ENCODE measurements at places on chromosomes 6 and 20.

DNA sequence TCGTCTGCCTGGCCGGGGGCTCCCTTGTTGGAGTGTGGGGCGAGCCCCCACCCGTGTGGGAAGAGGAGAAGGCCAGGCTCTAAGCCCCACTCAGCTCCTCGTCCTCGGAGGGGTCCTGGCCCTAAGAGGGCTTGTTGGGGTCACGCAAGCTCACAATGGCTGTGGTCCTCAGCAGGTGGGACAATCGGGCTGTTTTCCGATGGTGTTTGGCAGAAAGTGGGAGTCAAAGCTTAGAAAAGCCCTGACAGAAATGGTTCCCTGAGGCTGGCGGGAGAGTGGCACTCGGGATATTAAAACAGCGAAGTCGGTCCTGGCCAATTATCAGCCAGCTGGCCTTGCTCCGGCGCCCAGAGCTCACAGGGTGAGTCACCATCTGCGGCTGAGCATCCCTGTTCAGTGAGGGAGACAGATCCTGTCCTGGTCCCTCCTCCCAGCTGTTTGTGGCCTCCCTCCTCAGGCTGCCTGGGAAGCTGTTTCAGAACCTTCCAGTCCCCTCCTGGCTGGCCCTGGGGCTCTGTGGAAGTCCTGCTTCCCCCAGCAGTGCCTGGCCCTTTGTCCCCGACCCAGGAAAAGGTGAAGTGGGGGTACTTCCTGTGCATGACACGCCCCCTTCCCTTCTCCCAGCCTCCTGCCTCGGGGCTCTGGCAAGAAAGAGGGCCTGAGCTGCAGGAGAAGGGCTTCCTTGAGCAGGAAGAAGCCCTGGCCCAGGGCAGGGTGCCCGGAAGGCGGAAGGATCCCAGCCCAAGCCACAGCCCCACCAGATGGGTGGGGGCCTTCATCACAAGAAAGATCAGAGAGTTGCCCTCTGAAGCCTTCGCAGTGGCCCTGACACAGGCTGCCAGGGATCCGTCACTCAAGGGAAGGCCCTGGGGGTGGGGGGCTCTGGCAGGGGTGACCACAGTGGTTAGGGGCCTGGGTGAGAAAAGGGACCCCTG, 53.6 kb upstream of the BHLHE23 start:
- no peak for DNase-seq

DNA sequence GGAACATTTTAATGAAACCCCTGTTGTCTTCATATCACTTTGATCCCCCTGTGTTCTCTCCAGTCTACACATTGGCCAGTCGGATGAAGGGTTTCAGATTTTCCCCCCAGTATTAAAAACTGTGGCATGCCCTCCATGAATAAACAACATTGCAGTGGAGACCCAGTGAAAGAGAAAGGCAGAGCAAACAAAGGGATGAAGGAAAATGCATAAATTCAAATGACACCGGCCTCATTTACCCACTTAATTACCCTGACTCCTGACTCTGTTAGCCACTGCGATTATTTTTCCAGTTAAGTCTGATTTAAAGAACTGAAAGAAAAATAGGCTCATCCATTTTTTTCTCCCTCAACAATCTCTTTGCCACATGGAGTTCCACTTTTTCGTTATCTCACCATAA, 569.2 kb downstream of the TFAP2B start:
- DNase-seq: no peak

GRCh38 chr6:25341203-25341552, 62.0 kb downstream of the CARMIL1 start:
- DNase-seq: no peak

GRCh38 chr20:12207875-12208274, 290.2 kb downstream of the BTBD3 start:
- DNase-seq: no peak

DNA sequence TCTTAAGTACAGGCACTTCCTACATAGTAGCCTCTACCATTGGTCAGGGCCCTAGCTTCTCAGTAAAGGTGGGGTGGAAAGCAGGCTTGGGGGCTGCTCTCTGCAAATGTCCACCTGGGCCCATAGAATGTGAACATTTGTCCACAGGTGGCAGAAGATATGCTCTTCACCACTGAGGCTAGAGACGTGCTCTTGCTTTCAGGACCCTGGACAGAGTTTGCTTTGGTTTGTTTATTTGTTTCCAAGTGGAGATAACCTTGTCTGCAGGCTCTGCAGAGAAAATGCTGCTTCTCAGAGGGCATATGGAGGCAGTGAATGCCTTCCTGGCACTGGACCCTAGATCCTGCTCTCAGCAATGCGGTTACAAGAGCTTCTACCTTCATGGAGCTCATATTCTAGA, 129.0 kb downstream of the F13A1 start:
- DNase-seq: no peak

DNA sequence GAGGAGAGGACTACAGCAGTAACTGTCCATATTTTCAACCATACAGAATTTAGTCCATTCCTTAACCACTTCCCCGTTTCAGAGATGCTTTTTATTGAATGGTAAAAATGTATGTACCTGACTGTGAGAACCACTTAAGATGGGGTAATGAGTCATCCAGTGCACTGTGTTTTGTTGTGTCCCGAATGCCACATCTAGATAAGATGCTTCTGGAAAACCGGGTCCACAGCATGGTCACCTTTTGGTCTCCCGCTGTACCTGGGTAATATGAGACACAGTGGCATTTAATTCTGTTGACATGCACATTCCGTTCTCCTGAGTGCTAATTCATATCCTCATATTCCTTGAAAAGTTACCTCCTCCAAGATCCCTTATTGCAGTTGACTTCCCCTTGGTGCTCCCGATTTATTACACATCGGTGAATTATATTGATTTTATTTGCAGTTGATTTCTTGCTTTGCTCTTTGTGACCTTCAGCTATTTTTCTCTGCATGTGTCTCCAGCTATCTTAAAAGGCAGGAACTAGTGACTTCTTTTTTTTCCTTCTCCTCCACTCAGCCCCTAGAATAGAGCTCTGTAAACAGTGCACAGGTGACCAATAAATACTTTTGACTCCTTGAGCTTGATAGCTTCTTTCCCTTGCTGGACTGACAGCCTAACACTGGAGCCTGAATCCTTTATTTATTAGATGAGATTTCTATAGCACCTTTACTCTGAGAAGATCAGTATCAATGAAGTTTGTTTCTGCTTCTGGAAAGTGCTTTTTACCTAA, 314.6 kb downstream of the ZFAND3 start:
- DNase-seq: no peak

- no peak for DNase-seq
Observed at GRCh38 chr6:30876039-30876730, 8.1 kb upstream of the DDR1 start.

GRCh38 chr20:58393299-58393698, 4.3 kb downstream of the VAPB start:
- DNase-seq: no peak

GRCh38 chr20:10357061-10357708, 76.8 kb downstream of the MKKS start:
- no peak for DNase-seq

DNA sequence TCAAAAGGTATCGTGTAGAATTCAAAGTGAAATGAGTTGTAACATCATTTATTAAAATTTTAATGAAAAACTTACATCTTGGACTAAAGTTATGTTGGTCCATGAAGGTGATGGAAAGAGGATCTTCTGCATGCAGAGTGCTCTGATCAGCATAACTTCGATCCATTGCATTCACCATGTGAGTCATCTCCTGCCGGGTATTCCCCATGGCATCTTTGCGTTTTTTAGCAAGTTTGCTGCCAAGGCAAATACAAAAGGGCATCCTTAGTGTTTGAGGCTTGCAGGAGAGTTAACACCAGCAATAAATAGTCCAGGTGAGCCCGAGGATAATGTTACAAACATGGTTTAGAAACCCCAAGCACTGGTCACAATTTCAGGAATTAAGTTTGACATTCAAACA, 104.2 kb upstream of the THEMIS start:
- DNase-seq: no peak

GRCh38 chr6:96613291-96613999, 50.5 kb downstream of the FHL5 start:
- no peak for DNase-seq

GRCh38 chr6:24936641-24937317, 1.0 kb upstream of the RIPOR2 start:
- peak; percentile 43 for DNase-seq

GRCh38 chr6:125058546-125058945, 95.0 kb upstream of the TPD52L1 start:
- no peak for DNase-seq

- DNase-seq: no peak
Observed at GRCh38 chr6:26012061-26012460, 49.5 kb downstream of the TRIM38 start.

GRCh38 chr6:41028561-41029412, 10.2 kb downstream of the UNC5CL start:
- DNase-seq: no peak

- no peak for DNase-seq
Observed at GRCh38 chr20:19403549-19403948, 191.1 kb downstream of the SLC24A3 start.

- no peak for DNase-seq
Observed at GRCh38 chr6:132715881-132716637, 2.2 kb upstream of the VNN1 start.

DNA sequence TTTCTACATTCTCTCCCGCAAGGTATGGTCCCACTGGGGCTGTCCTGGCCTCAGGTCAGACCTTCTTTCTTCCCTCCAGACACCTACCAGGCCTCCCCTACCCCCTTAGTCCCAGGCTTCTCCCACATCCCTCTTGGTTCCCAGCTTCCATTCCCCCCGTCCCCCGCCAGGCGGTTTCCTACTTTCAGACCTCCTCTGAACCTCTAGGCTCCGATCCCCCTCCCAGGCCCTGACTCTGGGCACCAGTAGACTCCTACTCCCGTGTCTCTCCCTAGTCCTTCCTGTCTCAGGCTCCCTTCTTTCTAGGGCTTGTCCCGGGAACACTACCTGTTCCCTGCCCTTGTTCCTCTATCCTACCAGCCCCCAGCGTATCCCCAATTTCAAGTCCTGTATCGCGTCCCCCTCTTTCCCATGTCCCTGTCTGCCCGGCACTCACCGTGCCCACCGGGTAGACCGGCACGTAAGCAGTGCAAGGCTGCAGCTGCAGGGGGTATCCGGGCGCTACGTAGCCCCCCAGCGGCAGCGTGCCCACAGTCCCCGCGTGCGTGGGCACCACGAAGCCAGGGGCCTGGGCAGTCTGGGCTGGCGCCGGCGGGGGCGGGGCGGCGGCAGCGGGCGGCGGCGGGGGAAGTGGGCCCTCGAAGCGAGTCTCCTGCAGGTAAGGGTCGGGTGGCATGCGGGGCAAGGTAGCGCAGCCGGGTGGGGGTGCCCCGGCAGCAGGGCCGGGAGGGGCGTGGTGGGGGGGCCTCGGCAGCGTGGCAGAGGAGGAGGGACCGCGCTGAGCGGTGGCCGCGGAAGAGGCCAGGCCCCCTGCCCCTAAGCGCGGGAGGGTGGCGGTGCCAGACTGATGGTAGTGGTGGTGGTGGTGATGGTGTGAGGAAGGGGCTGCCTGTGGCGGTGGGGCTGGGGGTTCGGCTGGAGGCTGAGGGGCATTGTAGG, 1.5 kb downstream of the PRRT1 start:
- DNase-seq: no peak

DNA sequence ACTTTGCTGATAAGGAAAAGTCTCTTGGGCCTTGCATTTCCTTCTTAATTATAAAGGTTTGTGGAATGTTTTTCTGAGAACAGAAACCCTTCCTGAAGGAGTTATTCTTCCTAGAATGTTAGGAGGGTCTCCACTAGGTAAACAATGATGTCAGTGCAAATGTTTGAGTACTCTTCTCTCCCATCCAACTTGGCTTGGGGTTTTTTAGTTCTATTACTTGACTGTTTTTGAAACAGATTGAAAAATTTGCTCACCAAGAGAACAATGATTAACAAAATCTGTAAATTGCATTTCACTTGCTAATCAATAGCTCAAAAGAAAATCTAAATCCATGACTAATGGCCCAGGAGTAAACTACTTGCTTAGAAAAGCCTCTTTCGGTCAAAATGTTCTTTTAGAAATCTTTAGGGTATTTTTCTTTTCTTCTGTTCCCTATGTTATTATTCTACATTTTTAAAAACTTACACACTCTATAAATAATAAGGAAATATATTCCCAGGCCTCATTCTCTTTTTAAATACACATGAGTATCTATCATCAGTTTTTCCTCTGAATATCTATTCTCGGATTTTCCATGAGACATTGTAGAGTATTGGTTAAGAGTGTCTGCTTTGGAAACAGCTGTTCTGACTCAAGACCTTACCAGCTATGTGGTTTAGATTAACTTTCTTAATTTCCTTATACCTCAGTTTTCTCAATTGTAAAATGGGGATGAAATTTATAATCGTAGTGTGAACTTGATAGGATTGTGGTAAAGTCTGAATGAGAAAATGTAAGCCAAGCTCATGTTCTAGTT, 234.2 kb upstream of the CITED2 start:
- DNase-seq: no peak

Data from activated T-cell treated with anti-CD3 and anti-CD28 coated beads for 4 hours (primary cell).